ENCODE measurements at places on chromosomes 3 and 15.

DNA sequence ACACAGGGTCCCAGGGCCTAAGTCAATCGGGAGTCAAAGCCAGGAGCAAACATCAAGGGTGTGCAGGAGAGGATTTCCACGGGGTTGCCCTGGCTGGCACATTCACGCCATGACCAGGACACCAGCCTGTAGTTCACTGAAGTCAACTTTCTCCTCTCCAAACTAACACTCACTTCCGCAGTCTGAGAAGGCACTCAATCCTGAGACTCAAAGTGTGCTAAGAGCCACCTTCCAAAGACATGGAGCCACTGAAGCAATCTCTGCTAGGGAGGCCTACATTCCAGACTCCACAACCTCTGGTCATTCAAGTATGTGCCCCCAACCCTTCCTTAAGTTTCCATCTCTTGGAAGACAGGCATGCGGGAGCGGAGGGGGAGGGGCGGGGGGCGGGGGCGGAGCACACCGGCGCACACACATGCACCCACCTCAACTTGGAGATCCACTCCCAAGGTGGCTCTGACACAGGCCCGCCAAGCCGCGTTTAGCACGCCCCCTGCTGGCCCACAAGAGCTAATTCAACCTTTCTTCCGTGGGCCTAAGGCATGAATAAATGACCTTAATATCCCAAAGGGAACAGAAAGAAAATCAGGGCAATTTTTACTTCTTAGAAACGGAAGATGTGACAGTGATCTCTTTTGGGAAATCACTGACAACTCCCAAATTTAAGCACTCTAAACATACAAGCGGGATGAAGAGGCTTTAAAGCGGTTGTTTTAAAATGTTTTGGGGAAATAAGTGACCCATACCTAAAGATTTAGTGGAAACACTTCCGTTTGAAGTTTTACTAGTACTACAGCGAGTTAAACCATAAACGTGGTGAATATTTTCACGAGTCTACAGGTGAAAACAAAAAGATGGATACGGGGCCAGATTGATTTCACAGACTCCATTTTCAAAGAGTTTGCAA lies 162.5 kb upstream of the CHRNA7 start:
- DNase-seq: peak; percentile 12

DNA sequence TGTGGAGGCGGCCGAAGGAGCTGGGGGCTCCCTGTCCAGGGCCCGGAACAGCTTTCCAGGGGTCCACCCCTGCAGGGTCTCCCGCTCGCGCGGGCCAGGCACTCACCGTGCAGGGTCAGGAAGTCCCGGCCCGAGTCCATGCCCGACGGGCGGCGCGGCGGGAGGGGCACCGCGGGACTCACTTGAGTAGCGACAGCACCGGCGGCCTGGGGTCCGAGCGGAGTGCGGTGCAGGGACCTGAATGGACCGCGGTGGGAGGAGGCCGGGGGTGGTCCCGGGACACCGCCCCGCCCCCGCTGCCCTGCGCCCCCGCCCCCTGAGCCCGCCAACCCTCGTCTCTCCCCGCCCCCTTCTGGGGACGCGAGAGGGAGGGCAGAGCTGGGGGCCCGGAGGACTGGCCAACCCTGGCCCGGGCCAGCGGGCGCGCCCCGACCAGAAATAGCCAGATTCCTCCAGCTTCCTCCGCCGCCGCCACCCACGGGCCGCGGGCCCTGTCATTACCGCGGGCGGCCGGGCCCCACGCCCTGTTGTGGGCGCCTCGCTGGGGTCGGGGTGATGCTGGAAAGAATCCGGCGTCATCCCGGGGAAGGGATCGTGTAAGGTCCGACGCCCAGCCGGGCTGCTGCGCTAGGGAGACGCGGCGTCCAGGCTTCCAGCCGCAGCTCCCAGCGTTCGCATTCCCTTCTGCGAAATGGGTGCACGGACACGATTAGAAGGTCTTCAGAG lies at the start of gene PLCD1:
PLCD1 (minus strand) TSS at position 243 of the 726 bp plus-strand sequence; CDS start at position 140, 103 bp downstream.
- no peak for DNase-seq

DNA sequence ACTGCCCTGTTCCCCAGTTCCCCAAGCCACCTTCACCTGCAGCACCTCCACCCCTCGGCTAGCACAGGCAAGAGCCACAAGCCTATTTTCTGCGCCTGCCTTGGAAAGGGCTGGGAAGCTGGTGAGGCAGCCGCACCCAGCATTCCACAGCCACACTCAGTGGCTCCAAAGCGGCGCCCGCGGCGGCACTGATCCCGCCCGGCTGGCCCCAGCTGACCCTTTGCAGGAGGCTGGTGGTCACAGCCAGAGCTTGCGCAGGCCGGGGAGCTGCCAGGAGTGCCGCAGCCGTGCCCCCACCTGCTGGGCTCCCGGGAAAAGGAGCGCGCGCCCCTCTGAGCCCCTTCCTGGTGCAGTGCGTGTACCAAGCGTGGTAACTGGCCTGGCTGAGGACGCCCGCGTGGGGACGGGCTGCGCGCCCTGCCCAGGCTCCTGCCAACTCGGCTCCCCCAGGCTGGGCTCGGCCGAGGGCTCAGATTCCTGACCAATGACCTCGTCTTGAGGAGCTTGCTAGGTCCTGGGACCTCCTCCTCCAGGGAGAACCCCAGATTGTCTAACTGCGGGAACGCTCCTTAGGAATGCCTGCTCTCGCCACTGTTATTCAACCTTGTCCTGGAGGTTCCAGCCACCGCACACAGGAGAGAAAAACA lies 13.3 kb downstream of the GRAMD2A start:
- no peak for DNase-seq

DNA sequence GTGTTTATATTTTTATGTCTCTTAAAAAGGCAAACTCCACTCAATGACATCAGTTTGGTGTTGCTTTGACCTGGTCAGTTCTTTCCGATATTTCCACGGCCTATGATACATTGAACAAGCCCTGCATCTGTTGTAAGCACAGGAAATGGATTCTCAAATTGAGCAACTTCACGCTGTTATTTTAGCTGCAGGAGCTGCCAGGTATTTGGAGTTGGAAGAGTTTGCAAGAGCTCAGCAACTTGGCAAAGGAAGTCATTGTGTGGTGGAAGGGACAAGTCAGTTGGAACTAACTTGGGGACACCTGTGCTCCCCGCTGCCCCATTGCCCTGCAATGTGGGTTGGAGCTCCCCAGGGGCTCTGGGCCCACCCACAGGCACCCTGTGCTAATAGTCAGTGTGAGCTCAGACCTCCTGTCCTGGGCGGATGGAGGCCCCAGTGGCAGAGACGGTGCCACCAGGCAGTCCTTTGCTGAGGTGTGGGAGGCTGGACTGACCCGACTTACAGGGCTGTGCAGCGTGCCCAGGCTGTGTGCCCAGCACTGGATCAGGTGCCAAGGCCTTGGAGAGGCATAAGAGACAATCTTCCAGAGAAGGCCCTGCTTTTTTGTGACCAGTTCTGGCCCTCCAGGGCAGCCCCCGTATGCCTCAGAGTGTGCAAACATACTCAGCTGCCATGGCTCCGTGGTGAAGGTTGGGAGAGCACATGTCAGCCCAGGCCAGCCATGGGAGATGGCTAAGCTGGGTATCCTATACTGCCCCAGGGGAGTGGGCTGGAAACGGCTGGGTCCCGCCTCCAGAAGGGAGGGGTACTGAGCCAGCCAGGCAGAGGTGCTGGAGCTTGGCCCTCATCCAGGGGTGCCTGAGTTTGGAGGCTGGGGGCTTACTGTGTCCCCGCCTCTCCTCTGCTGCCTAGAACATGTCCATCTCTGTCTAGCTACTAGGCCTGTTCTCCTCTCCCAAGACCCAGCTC lies 43.5 kb downstream of the KY start:
- no peak for DNase-seq

- peak; percentile 63 for DNase-seq
These were observed 20.4 kb downstream of the FAH start for GRCh38 chr15:80173022-80173759.

DNA sequence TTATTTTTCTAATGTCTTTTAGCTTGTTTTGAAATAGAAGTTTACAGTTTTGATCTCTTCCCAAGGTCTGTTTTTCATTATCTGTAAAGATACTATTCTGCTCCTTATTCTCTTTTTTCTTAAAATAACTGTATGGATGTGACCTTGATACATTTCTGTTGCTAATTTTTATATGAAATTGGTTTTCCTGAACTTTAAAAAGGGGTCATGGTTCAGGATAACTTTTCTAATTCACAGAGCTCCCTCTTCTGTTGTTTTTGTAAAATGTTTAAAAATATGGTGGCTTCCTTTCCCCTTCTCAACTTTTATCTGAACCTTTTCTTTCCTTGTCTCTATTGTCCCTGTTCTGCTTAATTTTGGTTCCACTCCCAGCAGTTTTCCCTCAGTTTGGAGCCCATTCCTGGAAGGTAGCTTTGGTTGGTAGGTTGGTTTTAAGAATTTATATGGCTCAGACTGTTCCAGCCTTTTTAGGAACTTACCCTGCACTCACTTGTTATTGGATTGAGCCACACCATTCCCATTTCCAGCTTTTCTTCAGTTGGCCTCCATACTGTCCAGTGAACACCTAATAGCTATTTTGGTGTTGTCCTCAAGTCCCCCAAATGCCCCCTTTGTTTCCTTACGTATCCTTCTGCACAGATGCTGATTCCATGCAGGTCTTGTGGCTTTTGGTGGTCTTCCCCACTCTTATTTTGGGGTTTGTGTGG lies 70.3 kb downstream of the SLMAP start:
- DNase-seq: no peak

DNA sequence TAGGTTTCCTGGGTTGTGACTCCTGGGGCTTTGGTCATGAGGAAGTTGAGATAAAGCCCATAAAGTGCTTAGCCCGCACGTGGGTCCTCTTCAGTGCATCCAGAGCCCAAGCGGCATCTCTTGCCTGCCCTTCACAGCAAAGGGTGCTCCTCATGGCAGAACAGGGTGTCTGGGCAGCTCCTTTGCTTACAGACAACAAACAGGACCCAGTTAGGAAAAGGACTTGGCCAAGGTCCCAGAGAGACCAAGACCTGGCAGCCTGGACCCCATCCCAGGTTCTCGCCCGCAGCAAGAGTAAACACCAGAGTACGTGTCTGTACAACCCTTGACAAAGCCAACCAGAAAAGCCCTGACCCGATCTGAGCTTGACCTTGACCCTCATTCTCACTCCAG lies 27.0 kb downstream of the ALS2CL start:
- DNase-seq: no peak

GRCh38 chr15:39125904-39126303 lies 455.0 kb upstream of the THBS1 start:
- DNase-seq: peak; percentile 8

DNA sequence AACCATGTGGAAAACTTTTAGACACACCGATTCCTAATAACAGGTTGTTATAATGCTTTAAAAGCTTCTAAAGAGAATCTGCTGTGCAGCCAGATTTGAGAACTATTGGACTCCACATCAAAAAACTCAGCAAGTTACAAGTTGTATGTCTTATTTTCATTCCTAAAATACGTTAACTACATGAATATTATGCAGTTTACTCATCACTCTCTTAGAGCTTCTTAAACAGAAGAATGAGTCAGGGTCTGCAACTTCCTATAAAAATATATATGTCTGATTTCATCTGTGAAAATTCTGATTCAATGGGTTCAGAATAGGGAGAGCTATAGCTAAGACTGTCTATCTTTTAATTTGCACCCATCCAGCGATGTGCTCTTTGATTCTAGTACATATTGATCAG lies 244.2 kb upstream of the EPHA3 start:
- DNase-seq: no peak

- DNase-seq: no peak
These were observed 162.8 kb downstream of the GREM1 start for GRCh38 chr15:32880642-32881041.

DNA sequence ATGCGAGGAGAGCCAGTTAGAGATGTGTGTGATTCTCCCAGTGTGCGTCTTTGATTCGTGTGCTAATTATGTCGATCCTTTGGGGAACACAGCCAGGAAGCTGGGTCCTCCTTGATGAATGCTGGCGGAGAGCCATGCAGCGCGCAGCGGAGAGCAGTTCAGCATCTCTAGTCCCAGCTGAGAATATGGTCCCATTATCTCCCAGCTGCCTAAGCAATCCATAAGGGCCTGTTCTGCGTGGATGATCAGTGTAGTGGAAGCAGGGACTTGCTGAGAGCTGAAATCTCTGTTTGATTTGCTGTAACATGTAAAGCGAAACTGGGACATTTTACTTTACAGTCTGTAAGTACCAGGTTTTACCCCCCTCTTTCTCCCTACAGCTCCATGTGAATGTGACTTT lies 412.7 kb downstream of the CNTN4 start:
- DNase-seq: no peak

DNA sequence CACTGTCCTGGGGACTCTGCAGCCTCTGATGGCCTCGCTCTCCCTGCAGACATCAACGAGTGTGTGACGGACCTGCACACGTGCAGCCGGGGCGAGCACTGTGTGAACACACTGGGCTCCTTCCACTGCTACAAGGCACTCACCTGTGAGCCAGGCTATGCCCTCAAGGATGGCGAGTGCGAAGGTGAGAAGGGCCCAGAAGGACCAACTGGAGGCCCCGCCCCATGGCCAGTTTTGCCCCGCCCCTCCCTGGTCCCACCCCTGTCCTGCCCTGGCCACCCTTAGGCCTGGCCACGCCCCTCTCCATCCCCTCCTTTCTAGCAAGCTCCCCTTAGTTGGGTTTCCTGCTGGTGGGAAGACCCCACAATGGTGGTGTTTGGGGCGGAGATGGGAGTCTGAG lies 77.5 kb downstream of the FBLN2 start:
- no peak for DNase-seq

- no peak for DNase-seq
These were observed 347.6 kb upstream of the RARB start for GRCh38 chr3:25080461-25080860.

- no peak for DNase-seq
These were observed 276.2 kb upstream of the LRRFIP2 start for GRCh38 chr3:37450561-37450960.

- no peak for DNase-seq
These were observed 17.8 kb downstream of the PLD1 start for GRCh38 chr3:171792531-171792930.

- DNase-seq: no peak
These were observed 7.4 kb downstream of the PRSS50 start for GRCh38 chr3:46710229-46710628.

DNA sequence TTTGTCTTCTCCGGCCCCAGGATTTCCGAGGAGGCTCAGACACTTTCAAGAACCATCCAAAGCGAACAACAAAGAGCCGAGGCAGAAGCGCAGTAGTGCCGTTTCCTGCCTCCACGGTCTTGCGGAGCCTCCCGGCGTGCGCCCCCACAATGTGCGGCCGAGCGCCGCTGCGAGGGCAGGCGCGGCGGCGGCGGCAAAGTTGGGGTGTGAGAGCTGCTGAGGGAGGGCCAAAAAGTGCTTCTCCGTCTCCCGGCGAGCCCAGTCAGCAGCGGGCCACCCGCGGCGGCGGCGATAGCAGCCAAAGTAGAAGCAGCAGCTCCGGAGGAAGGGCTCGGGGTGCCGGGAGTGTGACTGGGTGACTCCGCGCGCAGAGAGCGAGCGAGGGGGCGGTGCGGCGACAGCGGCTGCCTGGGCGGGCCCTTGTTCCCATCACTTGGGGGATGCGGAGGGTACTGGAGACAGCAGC lies 749.1 kb downstream of the ROBO1 start:
- DNase-seq: no peak
